Hematopoietic multipotent progenitor cell treated with erythropoietin and hydrocortisone succinate and interleukin-3 and kit ligand, for 8 days (in vitro differentiated cells): ENCODE measurements at places on chromosomes 1 and 21.

GRCh38 chr1:56958526-56958925 is 7.3 kb downstream of the C8B start:
- no peak for DNase-seq

DNA sequence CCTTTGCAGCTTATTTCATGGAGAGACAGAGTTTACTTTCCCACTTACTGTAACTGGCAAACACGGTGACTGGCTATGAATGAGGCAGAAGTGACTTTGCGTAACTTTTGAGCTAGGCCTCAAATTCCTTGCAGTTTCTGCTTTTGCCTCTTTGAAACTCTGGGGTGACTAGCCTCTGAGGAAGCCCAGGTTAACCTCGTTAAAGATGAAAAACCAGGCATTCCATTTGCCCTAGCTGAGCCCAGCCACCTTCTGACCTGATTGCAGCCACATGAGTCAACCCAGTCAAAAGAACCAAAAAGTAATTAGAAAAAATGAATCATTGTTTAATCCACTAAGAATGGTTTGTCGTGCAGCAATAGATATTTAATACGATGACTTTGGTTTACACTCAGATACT is 20.4 kb downstream of the PRMT6 start:
- no peak for DNase-seq

DNA sequence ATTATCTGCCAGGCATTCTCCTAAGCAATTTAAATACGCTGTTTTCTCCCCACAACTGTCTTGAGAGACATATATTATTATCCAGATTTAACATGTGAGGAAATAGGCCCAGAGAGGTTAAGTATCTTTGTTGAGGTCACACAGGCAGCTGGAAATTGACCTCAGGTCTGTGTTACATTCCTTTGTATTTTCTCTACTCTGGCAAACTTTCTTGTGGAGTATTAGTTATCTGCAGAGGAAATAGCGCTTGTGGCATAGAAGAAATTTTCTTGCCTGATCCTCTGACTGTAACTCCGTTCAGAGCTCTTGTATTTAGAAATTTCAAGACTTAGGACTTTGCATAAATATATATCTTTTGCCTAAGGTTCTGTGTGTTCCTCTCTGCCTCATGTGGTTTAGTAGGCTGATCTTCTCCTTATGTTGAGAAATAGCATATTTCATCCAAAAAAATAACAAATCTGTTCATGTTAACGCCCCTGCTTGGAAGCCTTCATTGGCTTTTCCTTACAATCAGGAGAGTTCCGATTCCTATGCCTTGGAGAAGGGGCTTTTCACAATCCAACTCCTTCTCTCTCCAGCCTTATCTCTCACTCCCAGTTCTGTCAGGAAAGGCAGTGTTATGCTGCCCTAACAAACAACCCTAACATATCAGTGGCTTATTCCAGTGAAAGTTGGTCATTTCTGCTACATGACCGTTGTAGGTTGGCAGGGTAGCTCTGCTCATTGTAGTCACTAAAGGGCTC is 2.5 kb upstream of the JUN start:
- DNase-seq: no peak

GRCh38 chr1:113769601-113769970 is 10.3 kb upstream of the PHTF1 start:
- DNase-seq: no peak

- DNase-seq: no peak
Observed at GRCh38 chr1:17098446-17099317, 20.6 kb downstream of the PADI2 start.

- no peak for DNase-seq
Observed at GRCh38 chr1:87985071-87985470, 656.4 kb downstream of the LMO4 start.

- DNase-seq: no peak
Observed at GRCh38 chr1:108089477-108089876, 110.7 kb downstream of the SLC25A24 start.

DNA sequence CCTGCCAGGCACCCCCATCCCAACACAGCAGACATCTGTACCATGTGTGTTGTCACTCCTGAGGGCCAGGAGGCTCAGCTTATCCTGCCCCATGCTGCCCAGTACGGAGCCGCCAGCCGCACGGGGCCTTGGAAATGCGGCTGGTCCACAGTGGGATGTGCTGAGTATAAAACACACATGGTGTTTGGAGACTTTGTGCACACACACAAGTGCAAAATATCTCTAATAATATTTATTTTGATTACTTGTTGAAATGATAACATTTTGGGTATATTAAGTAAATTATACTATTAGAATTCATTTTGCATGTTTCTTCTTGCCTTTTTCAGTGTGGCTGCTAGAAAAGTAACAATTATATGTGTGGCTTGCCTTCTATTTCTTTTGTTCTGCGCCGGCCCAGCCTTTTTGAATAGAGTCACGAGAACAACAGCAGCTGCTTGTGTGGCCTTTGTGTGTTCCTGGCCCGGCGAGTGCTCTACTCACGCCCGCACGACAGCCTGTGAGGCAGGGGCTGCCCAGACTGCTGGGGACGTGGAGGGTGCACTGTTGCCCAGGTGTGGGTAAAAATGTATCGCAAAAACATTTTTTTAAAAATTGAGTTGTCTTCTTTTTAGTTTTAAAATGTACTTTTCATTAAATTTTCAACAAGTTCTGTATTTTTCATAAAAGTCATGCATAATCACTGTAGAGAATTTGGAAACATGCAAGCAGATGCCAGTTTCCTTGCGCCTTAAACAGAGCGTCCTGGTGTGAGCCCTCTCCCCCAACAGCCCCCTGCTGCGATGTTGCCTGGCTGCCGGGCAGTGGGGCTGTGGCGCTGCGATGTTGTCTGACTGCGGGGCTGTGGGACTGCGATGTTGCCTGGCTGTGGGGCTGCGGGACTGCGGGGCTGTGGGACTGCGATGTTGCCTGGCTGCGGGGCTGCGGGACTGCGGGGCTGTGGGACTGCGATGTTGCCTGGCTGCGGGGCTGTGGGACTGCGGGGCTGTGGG is 35.5 kb downstream of the COQ8A start:
- DNase-seq: no peak

DNA sequence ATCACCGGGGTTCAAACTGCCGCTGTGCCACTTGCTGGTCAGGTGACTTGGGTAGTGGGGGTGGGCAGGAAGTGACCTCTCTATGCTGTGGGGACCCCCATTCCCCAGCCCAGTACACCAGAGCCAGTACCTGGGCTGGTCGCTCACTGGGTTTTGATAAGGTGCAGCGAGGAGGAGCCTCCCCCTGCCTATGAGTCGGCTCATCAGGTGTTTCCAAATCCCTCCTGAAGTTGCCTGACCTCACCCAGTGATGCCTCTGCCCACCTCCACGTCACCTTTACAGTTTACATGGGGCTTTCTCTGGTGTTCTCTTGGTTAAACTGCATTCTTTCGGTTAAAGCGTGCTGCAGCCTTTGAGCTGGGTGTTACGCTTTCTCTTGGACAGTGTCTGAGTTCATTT is 58.2 kb downstream of the ARHGEF10L start:
- DNase-seq: no peak

DNA sequence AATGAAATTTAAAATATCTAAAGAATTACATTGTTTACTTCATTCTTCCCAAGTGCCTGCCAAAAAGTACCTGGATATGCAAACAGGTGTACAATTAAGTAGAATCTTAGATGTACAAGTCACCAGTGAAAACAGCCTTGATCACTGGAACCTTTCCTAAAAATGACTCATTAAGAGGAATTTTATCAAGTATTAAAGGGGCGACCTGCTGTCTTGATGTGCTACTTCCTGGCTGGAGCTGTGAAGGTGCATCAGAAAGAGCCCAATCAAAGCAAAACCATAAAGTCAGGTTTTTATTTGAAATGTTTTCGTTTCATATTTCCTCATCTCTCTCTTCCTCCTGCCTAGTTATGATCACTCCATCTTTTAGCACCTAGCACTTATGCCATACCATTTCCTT is 33.4 kb downstream of the IFI44 start:
- DNase-seq: no peak
